ENCODE measurements at places on chromosomes 1 and 21.

GRCh38 chr1:48040154-48040553 is 43.0 kb upstream of the TRABD2B start:
- DNase-seq: no peak

DNA sequence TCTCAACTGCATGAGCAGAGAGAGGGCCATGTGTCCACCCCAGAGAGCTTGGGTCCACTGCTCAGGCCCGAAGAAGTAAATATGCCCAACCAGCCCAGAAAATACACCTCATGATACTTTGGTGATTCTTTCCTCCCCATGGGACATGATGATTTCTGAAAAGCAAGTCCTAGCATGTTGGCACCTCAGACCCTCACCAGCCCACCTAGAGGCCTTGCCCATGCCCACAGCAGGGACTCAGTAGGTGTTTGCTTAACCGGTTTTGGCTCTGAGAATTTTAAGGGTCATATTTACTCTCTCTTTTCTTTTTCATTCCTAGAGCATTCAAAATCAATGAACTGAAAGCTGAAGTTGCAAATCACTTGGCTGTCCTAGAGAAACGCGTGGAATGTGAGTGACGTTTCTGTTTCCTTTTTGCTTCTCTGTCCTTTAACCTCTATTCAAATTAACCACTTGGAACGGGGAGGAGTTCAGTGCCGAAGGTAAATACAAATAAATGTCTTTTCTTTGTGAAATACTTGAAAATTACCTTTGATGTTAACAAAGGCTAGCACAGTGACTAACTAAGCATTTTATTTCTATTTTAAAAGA is 79.7 kb downstream of the PDE9A start:
- DNase-seq: no peak

GRCh38 chr1:106526650-106527049 is 529.8 kb upstream of the PRMT6 start:
- no peak for DNase-seq

- DNase-seq: no peak
Measured at GRCh38 chr1:57067863-57068262, 102.0 kb upstream of the C8B start.

DNA sequence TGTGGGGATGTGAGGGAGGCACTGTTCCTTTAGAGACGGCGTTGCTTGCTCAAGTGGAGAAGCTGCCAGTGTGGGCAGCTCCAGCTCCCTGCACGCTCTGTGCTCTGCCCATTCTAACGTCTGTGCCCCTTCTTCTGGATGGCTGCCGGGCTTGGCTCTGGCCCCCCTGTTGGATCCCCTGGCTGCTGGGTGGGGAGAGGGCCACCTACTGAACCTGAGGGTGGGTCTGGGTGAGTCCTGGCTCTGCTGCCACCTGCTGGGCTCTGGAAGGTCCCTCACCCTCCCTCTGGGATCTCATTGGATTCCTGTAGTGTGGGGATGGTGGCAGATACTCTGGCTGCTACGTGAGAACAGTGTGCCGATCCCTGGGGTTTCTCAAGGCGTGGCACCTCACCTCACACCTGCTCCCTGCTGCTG is 5.0 kb downstream of the PFKL start:
- no peak for DNase-seq

- no peak for DNase-seq
Measured at GRCh38 chr1:20385630-20386029, 95.0 kb downstream of the VWA5B1 start.

- no peak for DNase-seq
Measured at GRCh38 chr1:178060789-178061556, 32.9 kb upstream of the RASAL2 start.

GRCh38 chr1:53733975-53734649 is 4.9 kb downstream of the GLIS1 start:
- DNase-seq: no peak

DNA sequence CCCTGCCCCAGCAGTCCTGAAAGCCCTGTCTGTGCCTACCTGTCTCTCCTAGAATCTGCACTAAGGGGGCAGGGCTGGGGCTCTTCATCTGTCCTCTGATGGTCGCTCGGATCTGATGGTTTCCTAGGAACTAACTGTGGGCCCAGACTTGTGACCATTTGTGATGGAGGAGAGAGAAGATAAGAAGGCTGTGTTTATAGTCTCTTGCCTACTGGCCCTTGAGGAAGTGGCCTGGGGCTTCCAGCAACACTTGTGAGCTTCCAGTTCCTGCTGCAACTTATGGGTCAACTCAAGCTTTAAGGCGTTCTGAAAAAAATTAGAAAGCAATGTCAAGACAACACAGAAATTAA is 53.2 kb upstream of the SYNC start:
- DNase-seq: no peak

- DNase-seq: no peak
Measured at GRCh38 chr1:32618673-32619221, 31.6 kb downstream of the ZBTB8OS start.

- DNase-seq: no peak
Measured at GRCh38 chr1:26822737-26823395, 3.6 kb upstream of the ZDHHC18 start.

- no peak for DNase-seq
Measured at GRCh38 chr1:202589190-202589930, 120.9 kb downstream of the SYT2 start.

DNA sequence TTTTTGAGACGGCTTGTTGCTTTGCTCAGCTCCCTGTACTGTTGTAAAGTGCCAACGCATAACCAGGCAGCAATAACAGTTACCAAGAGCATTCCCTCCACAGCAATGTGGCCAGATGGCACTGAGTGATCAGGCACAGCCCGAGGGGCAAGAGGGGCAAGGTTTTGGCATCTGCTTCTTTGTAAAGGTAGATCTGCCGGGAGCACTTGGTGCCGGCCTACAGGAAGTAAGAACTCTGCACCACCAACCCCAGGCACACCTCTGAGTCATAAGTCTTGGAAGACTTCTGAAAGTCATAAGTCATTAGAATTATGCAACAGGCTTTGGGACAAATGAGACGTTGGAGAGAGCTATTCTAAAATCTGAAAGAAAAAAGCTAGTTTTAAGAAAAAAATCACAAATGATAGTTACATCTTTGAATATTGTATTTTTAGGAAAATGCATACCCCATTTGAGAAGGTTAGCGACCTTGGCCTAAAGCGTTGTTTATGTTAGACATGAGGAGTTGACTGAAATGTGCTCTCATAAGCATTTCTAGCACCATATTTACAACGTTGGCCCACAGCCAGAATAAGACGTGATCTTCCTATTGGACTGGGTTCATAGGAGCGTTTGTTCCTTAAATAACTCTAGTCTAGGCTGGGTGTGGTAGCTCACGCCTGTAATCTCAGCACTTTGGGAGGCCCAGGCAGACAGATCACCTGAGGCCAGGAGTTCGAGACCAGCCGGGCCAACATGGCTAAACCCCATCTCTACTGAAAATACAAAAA is 37.7 kb upstream of the MAP10 start:
- DNase-seq: no peak

DNA sequence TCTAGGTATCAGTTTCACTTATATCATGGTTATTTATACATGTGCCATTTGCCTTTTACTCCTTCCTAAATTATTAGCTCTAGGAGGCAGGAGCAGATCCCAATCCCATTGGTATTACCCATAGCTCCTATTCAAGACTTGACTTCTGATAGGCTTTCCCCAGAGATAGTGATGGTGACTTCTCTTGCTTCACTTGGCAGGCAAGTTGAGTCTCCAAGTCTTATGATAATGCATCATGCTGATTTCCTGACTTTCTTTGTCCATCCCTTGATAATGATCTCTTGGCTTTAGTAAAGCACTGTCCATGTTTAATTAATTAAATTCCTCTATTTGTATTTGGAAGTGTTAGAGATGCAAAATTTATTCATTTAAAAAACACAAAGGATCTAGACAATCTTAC is 253.5 kb upstream of the ADAMTS5 start:
- DNase-seq: no peak

DNA sequence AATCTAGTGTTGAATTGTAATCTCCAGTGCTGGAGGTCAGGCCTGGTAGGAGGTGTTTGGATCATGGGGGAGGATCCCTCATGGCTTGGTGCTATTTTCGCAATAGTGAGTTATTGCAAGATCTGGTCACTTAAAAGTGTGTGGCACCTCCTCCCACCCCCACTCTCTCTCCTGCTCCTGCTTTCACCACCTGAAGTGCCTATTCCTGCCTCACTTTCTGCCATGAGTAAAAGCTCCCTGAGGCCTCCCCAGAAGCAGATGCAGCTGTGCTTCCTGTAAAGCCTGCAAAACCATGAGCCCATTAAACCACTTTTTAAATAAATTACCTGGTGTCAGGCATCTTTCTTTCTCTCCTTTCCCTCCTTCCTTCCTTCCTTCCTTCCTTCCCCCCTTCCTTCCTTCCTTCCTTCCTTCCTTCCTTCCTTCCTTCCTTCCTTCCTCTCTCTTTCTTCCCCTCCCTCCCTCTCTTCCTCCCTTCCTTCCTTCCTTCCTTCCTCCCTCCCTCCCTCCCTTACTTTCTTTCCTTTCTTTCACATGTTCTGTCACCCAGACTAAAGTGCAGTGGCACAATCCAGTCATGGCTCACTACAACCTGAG is 172.4 kb downstream of the C1orf21 start:
- no peak for DNase-seq

DNA sequence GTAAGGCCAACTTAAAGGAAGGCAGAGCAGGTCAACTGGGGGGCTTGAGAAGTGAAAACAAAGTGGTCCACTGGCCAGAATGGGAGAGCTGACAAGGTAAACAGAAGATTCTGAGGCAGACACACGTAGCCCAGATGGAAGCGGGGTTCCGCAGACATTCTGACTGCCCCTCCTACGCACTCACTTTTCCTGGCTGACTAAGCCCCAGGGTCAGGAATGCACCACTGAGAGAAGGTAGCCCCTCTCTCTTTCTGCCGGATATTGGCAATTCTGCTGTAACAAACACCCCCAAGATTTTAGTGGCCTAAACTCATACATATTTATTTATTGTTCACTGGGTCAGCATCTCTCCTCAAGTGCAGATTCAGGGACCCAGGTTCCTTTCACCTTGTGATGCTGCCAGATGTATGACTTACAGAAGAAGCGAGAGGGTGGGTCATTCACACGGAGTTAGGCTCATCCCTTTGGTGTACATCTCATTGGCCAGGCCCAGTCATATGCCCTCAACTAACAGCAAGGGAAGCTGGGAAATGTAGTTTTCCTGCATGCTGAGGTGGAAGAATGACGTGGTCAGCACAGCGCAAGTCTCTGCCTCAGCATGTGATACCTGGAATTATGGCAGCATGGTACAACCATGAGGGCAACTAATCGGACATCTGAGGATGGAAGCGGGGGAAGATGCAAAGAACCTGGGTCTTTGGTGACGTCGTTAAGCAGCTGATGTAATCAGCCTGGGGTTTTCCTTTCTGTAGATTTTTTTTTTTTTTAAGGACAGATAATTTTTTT is 43.4 kb upstream of the MRPS6 start:
- no peak for DNase-seq

- no peak for DNase-seq
Measured at GRCh38 chr1:51311826-51312225, 18.5 kb downstream of the TTC39A start.

DNA sequence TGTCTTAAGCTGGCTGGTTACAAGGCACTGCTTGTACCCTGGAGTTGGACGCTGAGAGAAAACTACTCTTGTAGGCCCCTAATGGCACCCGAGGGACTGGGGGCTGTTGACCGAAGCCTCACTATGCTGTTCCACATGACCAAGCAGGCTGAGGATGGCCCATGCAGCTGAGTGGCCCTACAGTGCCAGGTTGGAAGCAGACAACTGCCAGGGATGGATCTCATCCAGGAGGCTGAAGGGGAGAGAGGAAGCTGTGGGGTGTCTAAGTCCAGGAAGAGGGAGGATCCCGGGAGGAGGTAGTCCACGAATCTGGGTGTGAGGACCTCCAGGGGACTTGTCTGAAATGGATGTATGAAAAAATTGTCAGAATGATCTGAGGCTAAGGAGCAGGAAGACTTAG is 45.8 kb downstream of the FOXD2 start:
- DNase-seq: no peak

DNA sequence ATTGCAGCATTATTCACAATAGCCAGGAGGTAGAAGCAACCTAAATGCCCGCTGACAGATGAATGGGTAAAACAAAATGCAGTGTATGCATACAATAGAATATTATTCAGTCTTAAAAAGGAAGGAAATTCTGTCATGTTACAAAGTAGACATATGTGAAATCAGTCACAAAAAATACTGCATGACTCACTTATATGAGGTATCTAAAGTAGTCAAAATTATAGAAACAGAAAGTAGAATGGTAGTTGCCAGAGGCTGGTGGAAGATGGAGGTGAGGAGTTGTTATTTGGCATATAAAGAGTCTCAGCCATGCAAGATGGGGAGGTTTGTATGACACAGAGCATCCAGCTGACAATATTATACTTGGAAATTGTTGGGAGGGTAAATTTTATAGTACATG is 43.0 kb upstream of the EGLN1 start:
- no peak for DNase-seq

GRCh38 chr1:53372501-53372951 is 44.7 kb upstream of the LRP8 start:
- no peak for DNase-seq

DNA sequence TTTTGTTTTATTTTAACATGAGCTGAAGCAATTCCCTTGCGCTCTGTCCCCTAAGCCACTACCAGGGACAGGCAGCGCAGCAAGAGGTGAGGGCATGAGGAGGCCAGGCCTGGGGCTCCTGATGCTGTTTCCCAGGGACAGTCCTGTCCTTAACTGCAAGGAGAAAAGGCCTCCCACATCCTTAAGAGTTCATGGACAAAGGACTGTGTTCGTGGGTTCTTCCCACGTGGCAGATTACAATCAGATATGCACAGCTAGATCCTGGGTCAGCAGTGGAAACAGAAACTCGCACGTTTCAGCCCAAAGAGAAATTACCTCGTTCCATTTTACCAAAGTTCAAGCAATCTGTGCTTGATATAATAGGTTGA is 85.8 kb downstream of the MIS18A start:
- DNase-seq: no peak

- DNase-seq: no peak
Measured at GRCh38 chr1:15453734-15454133, 2.8 kb upstream of the CELA2A start.

DNA sequence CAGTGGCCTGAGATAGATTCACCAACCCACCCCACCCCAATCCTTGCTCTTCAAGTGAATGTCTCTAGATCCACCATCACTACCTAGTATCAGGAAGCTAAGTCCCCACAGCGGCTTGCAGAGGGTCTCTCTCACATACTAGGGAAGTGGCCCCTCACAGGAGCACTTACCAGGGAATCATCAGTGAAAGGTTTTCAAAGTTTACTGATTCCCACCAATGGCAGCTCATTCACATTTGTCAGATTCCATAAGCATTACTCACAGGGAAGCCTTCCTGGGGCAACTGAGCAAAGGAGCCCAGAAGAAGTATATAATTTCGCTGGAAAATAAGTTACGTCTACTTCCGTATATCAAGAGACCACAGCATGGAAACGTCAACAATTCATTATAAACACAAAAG is 120.8 kb downstream of the GREM2 start:
- DNase-seq: no peak

- DNase-seq: no peak
Measured at GRCh38 chr21:39327727-39328126, 14.3 kb upstream of the BRWD1 start.

DNA sequence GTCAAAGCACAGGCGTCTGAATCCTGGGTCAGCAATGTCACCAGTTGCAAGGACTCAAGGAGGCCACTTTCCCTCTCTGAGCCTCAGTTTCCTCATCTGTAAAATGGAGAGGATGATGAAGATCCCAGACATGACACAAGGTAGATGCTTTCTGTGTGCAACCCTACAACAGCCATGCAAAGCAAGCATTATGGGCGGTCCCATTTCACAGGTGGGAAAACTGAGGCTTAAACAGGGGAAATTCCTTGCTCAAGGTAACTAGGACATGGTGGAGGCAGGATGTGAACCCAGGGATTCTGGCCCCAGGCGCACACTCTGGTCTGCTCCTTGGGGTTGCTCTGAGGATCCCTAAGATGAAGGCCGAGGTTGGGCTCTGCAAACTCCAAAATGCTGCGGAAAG is 311.0 kb downstream of the PTPRU start:
- no peak for DNase-seq
